ENCODE measurements at places on chromosomes 16 and 17.

GRCh38 chr17:4903051-4903818 is at the start of gene CHRNE:
Gene CHRNE, minus strand, starts transcription at chr17:4903098. Its CDS starts 35 bp downstream, at chr17:4903063.
- DNase-seq: peak; percentile 44

GRCh38 chr17:73058022-73058421 is 34.5 kb downstream of the SLC39A11 start:
- DNase-seq: no peak

- DNase-seq: no peak
Observed at GRCh38 chr17:81071761-81072741, 37.1 kb downstream of the BAIAP2 start.

GRCh38 chr17:5587438-5588032 is 3.2 kb upstream of the NLRP1 start:
- peak; percentile 56 for DNase-seq

DNA sequence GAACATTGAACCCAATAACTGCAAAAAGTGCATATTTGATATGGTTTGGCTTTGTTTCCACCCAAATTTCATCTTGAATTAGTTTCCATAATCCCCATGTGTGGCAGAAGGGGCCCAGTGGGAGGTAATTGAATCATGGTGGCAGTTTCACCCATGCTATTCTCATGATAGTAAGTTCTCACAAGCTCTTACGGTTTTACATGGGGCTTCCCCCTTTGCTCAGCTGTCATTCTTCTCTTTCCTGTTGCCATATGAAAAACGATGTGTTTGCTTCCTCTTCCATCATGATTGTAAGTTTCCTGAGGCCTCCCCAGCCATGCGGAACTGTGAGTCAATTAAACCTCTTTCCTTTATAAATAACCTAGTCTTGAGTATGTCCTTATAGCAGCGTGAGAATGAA is 127.6 kb downstream of the CHD9NB start:
- no peak for DNase-seq

DNA sequence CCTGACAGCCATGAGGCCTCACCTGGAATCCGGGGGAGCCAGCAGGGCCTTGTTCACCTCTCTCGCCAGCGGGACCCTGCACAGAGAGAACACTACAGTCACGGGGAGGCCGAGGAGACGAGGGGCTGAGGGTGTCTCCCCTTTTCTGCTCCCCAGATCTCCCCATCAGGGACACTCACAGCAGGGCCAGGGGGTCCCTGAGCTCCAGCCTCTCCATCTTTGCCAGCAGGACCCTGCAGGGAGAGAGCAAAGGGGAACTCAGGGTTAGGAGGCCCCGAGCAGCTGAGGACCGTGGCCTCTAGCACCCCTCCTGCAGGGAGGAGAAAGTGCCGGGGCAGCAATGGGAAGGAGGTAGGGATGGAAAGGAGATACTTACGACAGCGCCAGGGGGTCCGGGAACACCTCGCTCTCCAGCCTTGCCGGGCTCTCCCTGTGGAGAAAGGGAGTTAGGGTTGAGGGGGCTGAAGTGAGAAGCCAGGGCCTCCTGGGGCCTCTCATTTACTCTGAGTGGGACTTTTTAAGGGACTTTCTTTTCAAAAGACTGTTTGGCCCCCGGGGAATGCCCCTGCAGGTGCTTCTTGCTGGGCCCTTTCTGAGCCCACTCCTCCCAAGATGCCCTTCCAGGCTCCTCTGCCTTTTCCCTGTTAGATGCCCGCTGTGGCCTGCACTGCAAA is 8.7 kb downstream of the COL1A1 start:
- DNase-seq: no peak

DNA sequence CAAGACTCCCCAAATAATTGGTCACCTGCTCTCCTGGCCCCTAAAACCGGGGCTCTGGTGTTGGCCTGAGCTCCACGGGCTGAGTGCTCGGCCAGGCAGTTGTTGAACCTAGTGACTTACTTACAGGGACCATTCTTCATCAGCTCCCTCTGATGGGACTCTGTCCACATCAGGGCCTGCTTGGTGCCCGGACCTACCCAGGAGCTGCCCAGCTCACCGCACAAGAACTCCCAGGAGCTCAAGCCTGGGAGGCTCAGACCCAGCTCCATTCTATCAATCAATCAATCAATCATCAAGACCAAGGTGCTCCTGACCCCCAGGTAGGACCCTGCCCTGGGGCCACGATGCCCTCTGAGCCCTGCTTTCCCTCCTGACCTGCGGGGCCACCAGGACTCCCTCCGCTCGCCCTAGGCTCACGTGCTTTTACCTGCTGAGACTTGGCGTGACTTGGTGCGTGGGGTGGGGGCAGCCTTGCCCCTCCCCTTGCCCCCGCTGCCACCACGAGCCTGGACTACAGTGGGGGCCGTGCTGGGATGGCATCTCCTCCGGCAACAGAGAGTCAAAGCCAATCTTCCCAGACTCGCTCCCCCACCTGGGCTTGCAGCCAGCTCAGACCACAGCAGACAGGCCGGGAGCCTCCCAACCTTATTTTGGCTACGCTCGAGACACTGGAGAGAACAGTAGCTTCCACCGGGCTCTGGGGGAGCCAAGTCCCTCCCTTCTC is 15.7 kb downstream of the IL34 start:
- no peak for DNase-seq

- DNase-seq: no peak
Observed at GRCh38 chr16:19499481-19499880, 22.4 kb downstream of the GDE1 start.

DNA sequence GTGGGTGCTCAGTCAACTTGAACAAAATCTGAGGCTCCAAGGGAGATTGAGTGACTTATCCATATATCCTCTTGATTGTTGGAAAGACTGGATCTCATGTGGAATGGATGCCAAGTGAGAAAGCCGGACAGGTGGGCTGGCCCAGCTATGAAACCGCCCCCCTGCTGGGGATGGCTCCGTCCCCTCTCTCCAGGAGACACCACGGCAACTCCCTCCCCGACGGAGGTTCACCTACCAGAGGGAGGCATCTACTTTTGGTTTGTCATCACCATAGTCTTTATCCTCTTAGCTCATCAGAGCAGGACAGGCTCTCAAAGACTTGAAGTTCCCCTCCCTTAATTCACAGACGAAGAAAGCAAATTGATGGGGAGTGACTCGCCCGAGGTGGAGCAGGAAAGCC is 1.8 kb upstream of the ALG1 start:
- no peak for DNase-seq

- DNase-seq: no peak
Observed at GRCh38 chr17:2375406-2375805, 25.5 kb downstream of the MNT start.

GRCh38 chr17:76198702-76199101 is 41.6 kb downstream of the RNF157 start:
- no peak for DNase-seq

DNA sequence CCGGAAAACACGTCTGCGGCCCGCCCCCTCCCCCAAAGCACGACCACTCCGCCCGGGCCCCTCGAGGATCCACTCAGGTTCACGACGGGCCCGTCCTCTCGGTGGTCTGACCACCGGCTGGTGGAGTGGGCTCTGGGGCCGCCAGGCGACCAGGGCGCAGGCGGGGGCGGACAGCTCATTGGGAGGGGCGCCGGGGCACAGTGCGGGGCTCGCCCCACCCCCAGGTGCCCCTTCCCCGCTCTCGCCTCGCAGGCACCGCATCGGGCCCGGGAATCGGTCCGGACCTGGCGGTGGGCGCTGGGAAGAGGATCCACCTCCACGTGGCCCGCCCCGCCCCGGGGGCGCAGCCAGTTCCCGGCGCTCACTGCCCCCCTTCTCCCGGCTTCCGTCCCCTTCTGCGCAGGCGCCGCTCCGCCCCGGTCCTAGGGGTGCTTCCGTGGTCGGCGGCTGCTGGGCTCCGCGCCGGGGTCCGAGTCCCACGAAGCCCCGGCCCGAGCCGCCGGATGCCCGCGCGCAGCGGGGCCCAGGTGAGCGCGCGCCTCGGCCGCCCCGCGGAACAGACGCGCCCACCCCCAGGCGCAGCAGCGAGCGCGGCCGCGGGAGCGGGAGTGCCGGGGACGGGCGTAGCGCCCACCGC is at the start of gene MPG:
Gene MPG, plus strand, starts transcription at position 419 of the 637 bp plus-strand sequence. Its CDS starts 85 bp downstream, at position 504.
- peak; percentile 61 for DNase-seq

GRCh38 chr17:52653014-52653413 is 494.5 kb upstream of the CA10 start:
- no peak for DNase-seq
